Fibroblast of mammary gland (primary cell): ENCODE measurements at places on chromosomes 6 and 20.

- DNase-seq = no peak
These were observed 167.9 kb downstream of the TFAP2C start for GRCh38 chr20:56797023-56797422.

- no peak for DNase-seq
These were observed 177.7 kb downstream of the TSHZ2 start for GRCh38 chr20:53149890-53150205.

DNA sequence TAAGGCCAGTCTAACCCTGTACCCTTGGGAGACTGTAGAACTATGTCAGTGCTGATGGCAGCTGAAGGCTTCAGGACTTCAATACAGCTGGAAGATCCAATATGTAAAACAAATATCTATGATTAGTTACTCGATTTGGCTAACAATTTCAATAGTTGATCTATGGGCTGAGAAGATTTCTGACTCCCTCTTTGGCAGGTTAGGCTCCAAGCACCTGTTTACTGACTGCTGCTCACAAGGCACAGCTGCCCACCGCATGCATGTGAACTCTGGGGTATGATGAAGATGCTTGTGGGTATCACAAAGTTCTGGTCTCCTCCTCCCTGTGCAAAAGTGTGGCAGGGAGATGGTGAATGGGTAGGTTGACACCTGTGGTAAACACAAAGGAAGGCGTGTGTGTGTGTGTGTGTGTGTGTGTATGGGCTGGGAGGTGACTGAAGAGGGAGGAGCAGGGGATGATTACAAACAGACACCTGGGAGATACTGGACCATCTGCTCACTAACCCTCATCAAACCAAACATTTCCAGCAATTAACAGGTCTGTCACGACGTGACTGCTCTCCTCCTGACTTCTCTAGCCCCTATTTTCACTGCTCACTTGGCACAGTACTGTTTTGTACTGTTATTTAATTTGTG lies 18.1 kb downstream of the ELMO2 start:
- no peak for DNase-seq

GRCh38 chr20:57315083-57315975 lies 14.3 kb upstream of the SPO11 start:
- DNase-seq = no peak

GRCh38 chr6:135568379-135568778 lies 70.8 kb upstream of the AHI1 start:
- DNase-seq = peak; percentile 88

DNA sequence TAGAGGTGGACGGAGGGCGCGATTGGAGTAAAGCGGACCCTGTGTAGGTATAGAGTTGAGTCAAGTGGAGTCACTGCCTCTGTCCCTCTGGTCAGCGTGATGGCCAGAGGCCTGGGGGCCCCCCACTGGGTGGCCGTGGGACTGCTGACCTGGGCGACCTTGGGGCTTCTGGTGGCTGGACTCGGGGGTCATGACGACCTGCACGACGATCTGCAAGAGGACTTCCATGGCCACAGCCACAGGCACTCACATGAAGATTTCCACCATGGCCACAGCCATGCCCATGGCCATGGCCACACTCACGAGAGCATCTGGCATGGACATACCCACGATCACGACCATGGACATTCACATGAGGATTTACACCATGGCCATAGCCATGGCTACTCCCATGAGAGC lies 479 bp downstream of the SLC39A7 start:
- no peak for DNase-seq

DNA sequence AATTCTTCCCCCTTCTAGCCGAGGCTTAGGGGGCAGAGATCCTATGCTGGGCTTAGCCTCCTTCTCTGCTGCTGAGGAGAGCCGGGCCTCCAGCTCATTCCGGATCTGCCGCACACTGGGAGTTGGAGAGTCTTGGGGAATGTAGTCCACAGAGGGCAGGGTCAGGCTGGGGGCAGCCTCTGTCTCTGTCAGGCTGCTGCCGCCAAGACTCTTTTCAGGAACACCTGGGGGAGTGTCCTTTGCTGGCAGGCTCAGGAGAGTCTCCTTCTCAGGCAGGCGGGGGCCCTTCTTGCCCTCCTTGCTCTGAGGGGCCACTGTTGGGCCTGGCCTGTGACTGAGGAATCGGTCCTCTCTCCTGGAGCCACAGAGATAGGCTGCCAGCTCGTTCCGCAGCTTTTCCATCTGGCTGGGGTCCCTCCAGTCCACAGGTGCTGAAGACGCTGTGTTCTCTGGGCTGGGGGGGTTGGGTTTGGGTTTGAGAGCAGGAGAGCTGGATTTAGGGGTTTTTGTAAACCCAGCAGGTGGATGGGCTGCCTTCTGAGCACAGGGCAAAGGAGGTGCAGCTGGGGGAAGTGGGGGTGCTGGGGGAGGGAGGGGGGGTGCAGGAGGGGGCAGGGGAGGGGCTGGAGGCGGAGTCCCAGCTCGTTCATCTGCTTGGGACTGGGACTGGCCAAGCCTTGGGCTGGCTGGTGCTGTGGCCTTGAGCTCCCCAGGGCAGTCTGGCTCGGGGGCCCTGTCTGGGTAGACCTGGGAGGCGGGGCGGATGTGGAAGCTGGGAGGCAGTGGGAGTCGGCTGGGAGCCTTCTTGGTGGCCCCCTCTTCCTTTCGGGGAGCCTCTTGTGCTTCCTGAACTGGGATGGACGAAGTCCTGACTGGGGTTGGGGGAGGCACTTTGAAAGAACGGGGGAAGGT lies 36.1 kb downstream of the C6orf132 start:
- no peak for DNase-seq

DNA sequence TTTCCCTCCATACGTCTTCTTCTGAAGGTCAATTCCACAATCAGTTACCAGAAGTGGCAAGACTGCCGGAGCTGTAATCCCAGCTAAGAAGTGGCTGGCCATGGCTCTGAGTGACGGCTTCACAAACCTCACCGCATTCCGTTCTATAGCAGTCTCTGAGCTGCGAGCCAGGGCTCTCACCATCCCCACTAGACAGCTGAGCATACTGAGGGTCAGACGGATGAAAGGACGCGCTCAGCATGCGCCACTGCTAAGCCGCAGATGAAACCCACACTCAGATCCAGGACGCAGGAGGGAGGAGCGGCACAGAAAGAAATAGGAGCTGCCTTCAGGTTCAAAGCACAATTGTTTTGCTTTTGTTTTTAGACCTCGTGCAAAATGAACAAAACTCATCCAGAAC lies 97.9 kb downstream of the ANKRD60 start:
- DNase-seq = no peak

DNA sequence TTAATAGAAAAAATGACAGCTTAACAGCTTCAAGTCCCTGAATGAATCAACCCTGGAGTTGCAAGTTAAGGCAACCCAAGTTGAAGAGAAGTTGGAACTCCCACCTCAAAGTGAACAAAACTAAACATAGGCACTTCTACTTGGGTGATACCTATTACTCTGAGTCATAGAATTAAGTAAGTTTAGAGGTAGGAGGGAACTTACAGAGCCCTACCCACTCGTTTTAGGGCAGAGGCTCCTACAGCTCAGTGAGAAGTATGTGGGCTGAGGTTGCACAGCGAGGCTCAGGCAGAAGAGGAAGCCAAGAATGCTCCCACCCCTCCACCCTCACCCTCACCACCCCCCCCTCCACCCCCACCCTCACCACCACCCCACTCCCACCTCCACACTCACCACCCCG lies 42.2 kb downstream of the NFATC2 start:
- no peak for DNase-seq

DNA sequence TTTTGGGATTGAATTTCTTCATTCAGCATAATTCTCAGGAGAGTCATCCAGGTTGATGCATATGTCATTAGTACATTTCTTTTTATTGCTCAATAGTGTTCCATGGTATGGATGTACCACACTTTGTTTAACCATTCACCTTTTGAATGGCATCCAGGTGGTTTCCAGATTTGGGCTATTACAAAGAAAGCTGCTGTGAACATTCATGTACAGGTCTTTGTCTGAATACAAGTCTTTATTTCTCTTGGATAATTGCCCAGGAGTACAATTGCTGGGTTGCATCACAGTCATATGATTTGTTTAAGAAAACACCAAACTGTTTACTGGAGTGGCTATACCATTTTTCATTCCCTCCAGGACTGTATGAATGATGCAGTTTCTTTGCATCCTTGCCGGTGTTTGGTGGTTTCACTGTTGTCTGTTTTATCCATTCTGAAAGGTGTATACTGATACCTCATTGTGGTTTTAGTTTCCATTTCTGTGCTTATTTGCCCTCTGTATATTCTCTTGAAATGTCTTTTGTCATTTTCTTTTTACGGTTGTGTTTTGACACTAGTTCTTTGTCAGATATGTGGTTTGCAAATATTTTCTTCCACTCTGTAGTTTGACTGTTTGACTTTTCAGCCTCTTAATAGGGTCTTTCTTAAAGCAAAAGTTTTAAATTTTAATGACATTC lies 8.8 kb downstream of the CDKAL1 start:
- peak; percentile 88 for DNase-seq

GRCh38 chr6:72784581-72784980 lies 162.7 kb downstream of the KCNQ5 start:
- DNase-seq = peak; percentile 61

- no peak for DNase-seq
These were observed 75.9 kb upstream of the GATA5 start for GRCh38 chr20:62551407-62552323.

DNA sequence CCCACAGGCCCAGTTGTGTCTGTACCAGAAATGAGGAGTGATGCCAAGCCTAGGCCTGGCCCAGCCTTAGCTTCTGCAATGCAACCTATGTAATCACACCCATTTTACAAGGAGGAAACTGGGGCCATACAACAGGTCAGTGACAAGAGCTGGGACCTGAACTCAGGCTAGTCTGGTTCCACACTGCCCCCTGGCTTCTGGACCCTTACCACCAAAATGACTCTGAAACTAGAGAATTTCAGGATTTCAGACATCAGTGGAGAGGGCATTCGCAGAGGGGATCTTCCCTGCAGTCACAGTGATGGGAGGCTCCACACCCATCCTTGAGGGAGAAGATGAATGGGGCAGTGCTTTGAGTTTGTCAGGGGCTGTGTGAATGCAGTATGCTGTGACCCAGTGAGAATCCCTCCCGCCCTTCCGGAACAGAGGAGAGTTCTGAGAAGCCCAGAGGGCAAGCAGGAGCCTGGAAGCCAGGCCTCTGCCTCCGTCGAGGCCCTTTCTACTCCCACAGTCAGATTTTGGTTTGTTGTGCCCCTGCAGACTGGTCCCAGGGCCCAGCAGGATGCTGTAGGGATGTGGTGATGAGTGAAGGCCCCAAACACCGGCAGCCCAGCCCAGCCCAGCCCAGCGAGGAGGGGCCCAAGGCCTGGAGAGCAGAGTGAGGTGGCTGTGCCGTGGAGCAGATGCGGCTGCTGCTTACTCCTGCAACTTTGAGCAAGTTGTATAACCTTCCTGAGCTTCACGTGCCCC lies 48.1 kb upstream of the MYL9 start:
- DNase-seq = no peak

DNA sequence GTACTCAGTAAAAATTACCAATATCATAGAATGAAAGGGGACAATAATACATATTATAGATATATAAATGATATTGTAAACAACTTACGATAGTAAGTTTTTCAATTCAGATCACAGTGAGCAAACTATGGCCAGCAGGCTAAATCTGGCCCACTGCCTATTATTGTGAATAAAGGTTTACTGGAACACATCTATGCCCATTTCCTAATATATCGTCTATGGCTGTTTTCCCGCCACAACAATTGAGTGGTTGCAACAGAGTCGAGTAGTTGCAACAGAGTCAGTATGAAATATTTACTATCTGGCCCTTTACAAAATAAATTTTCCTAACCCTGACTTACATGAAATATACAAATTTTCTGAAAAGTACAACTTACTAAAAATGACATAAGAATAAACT lies 297.3 kb upstream of the KCNQ5 start:
- DNase-seq = peak; percentile 4

DNA sequence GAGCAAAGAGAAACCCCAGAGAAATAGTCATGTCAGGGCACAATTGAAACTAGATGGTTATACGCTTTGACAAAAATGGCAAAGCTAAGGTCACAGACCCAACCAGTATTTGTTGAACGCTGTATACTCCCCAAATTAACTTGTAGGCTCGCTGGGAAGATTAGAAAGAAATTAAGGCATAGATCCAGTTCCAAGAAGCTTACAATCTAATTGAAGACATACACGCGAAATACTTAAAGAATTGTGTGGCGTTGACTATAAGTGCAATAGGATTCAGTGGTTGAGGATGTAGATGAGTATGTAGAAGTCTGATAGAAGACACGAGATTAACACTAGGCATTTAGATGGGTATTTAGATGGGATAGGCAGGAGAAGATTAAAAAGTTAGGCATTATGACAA lies 525 bp downstream of the FAM229B start:
- DNase-seq = peak; percentile 11

DNA sequence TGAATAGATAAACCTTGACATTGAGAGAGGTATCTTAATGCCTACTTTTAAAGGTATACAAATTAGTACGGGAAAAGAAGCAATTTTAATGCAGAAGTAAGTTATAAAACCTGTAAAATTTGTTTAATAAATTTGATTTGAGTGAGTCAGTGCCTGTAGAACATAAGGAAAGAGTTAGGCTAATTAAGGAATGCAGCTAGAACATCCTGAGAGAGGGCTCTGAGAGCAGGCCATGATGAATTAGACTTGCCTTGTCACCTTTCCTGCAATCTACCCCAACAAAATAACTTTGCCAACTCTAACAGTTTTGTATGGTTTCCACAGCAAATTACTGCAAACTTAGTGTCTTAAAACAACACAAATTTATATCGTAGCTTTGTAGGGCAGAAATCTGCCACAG lies 700.8 kb downstream of the RFPL4B start:
- peak; percentile 57 for DNase-seq

DNA sequence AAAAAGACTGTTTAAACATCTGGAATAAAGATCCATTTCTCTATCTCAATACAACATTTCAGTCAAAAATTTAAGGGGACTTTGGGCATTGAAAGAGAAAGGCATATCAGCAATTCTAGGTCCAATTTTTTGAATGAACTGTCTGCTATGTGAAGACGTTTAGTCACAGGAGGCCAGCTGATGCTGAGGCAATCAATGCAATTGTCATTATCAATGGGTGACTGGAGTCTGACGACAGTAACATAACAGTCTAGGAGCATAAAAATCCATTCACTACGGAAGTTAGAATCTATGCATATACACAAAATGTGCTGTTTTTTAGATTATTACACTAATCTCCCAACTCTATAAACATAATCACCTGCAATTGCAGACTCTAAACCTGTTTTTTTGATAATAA lies 37.8 kb downstream of the TENT5A start:
- no peak for DNase-seq

GRCh38 chr20:63522981-63523611 lies 2.5 kb downstream of the PPDPF start:
- DNase-seq = no peak

- peak; percentile 75 for DNase-seq
These were observed 304.3 kb upstream of the SUPT3H start for GRCh38 chr6:45681860-45682511.

- no peak for DNase-seq
These were observed 46.2 kb upstream of the GGTLC1 start for GRCh38 chr20:24034820-24035219.

DNA sequence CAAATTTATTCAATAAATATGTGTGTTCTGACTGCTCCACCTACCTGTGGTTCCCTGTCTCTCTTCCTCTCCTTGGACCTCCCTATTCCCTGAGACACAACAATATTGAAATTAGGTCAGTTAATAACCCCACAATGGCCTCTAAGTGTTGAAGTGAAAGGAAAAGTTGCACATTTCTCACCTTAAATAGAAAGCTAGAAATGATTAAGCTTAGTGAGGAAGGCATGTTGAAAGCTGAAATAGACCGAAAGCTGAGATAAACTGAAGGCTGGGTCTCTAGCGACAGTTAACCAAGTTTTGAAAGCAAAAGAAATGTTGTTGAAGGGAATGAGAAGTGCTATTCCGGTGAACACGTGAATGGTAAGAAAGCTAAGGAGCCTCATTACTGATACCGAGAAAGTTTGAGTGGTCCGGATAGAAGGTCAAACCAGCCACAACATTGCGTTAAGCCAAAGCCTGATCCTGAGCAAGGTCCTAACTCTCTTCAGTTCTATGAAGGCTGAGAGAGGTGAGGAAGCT lies 34.1 kb downstream of the UST start:
- no peak for DNase-seq
